ENCODE measurements at places on chromosomes 16 and 17. TPM values are rescaled to one million over a fixed set of nuclear protein-coding genes. Genes with fewer than 3 reads are reported as not detected.

CASKIN1 gene
- polyA plus RNA-seq = 1.4 TPM

GP1BA gene
- polyA plus RNA-seq = 3.1 TPM

DNA sequence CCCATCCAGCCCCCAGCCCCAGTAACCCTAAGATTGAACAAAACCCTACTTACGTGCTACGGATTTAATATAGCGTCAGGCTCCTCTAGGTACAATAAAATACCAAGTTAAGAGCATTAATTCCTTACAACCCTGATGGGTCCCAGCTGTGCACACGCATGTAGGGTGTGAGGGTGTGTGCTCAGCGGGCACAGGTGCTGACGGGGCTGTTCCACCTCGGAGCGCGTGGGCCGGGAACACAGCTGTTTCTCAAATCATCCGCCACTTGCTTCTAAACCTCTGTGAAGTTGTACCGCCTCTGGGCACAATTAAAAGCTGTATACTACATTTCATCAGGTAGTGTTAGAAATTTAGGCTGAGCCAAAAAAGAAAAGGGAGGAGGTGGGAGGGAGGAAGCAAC is 478.6 kb downstream of the MAF start:
- DNase-seq = no peak

- no peak for DNase-seq
These were observed 30.6 kb downstream of the CDRT15 start for GRCh38 chr17:14205992-14206461.

DNA sequence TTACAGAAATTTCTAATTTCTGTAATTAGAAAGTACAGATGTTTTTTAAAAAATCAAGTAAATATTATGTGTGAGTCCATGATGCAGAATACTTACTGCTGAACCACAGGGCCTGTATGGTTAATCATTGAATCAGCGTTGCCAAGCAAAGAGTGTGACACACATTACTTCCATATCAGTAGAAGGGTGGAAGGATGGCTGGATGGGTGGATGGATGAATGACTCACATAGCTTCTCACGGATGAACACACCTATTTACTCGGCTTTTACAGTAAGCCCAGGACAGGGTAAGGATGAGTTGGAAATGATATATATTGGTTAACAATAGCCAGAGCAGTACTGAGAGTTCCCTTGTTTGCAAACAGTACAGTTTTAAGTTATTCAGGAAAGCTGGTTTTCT is 495.9 kb upstream of the RBFOX1 start:
- DNase-seq = no peak

AGRP gene
- 0.18 TPM for polyA plus RNA-seq

- no peak for DNase-seq
These were observed 25.8 kb upstream of the SKAP1 start for GRCh38 chr17:48455791-48456190.

Measured in left renal cortex interstitium (tissue), 4 donors.